ENCODE measurements at places on chromosomes 16 and 17. TPM values are rescaled to one million over a fixed set of nuclear protein-coding genes. Genes with fewer than 3 reads are reported as not detected.
A peak's percentile ranks its signal among the peaks of the same experiment; 100 is the strongest.

The NAGLU gene
- total RNA-seq: 36.5 TPM

The SALL1 gene
- total RNA-seq: 1.6 TPM

The AHSP gene
- not detected for total RNA-seq

The MYO15A gene
- total RNA-seq: 0.75 TPM

The KRTAP4-3 gene
- total RNA-seq: not detected

The PTGES3L gene
- 3.6 TPM for total RNA-seq

The CES5A gene
- not detected for total RNA-seq

The COPRS gene
- 23.6 TPM for total RNA-seq

- peak; percentile 59 for DNase-seq
Observed at GRCh38 chr17:58335779-58336455, 7.3 kb upstream of the TSPOAP1 start.

DNA sequence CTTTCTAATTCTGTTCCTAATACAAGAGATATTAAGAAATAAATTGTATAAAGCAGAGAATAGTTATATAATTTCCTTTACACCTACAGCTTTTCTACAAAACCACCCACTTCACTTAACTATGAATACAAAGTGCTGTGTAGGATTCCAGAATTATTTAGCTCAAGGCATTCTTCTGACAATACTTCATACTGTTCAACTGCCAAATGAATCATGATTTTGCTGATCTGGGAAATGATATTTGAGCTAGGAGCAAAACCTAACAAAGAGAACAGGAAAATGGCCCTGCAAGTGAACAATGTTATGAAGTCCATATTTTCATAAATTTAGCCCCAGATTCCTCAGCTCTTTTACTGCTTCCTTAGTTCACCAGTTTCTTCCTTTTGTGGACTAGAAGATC lies 12.9 kb downstream of the BBS2 start:
- DNase-seq: no peak

DNA sequence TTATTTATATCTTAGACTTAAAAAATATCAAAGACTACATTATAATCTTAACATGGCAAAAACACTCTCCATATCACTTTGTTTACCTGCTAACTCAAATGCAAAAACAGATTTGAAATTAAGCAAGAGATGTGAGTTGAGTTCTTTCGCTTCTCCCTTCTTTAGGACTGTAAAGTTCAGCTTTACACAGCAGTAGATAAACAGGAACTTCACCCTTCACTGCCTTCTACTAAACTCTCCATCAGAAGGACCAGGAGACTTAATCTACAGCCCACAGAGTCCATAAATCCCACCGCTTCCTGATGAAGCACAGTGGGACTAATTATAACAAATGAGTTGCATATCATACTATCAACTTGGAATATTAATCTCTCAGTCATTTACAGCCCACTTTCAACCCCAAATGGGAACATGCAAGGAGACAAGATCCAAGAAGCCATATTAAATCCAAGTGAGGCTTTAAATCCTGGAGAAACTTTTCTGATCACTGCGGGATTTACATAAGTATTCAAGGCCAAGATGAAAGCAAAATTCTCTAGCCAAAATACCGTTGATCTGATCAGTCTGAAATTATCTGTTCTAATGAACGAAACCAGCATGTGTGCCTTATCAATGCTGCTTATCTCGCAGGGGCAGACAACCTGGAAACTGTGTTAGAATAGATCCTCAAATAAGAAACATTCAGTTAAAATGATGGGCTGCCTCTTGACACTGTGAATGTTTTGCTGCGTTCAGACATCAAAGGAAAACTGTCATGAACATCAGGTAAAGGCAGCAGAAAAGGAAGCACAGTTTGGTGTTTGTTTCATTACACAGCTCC lies 1.6 kb downstream of the AMFR start:
- DNase-seq: no peak

- no peak for DNase-seq
Observed at GRCh38 chr17:16477255-16477654, 14.7 kb downstream of the LRRC75A start.

GRCh38 chr17:75504347-75505151 lies 10.8 kb downstream of the CASKIN2 start:
- DNase-seq: peak; percentile 57

DNA sequence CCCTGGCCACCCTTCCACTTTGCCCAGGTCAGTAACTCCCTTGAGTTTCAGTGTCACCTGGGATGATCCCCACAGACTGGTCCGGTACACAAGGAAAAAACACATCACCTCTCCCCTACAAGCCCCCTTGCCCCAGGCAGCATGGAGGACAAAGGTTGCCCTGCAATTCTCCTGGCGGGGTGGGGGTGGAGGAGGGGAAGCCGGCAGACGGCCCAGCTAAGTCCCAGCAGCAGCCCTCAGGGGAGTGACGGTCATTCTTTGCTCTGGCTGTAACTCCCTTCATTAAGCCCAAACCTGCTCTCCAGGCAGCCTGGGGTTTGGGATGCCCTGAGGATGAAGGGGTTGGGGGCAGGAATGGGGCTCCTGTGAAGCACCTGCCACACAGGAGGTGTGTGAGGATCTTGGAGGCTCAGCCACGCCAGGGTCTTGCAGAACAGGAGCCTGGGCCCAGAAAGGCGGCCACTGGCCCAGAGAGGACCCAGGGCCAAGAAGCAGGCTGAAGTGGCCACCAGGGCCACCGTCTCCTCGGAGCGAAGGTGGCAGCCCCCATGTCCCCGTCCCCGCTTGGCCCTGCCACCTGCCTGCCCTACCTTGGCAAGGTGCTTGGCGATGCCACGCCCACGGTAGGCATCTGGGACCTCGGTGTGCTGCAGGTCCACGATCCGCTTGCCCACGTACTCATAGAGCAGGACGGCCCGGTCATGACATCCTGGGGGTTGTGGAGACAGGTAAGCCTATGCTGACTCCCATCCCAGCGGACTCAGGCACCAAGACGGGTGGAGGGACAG lies 9.5 kb downstream of the NATD1 start:
- no peak for DNase-seq

DNA sequence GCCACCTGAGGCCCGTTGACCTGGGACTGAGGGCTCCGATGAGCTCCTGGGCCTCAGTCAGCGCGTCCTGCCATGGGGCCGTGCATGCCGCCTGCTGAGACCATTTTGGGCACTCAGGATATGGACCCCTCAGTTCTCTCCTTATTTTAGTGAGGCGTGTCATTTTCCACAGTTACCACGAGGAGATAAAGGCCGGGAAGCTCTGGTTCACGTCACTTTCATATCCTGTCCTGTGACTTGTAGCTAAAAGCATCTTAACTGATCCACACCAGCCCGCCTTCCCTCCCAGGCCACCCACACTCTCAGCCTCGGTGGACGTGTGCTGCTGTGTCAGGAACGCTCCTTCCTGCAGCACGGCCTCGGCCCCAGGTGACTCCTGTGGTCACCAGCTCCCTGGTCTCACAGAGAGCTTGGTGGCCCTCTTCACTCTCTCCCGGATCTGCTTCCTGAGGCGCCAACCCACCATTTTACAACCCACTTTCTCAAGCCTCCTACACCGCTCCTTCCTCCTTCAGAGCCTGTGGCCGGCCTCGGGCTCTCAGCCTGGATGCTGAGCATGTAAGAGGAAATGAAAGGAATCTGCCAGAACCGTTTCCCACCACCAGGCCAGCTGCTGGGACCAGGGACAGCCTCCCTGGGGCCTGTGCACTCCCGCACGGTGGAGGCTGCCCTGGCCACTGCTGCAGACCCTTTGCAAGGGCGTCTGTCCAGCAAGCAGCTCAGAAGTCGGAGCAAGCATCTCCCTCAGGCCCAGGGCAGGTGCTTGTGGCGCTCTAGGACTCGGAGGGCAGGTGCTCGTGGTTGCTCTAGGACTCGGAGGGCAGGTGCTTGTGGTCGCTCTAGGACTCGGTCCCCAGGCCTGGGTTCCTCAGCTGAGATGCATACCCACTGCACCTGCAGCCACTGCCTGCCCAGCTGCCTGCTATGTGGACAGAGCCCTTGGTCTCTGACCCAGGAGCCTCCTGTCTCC lies 23.9 kb upstream of the FASN start:
- no peak for DNase-seq

DNA sequence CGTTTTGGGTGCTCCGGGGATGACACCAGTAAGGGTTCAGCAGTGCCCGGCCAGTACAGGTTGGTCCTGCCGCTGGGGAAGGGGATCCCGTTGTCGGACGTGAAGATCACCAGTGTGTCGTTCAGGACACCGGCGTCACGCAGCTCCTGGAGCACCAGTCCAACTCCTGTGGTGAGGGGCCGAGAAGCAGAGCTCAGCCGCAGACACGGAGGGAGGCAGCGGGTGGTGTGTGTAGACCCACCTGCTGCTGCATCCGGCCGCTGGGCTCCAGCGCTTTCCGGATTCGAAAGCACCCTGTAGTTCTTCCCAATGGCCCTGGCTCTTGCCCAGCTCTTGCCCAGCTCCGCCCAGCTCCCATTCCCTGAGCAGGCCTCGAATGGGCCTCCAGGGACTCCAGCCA lies 8.0 kb downstream of the SGSH start:
- DNase-seq: no peak

DNA sequence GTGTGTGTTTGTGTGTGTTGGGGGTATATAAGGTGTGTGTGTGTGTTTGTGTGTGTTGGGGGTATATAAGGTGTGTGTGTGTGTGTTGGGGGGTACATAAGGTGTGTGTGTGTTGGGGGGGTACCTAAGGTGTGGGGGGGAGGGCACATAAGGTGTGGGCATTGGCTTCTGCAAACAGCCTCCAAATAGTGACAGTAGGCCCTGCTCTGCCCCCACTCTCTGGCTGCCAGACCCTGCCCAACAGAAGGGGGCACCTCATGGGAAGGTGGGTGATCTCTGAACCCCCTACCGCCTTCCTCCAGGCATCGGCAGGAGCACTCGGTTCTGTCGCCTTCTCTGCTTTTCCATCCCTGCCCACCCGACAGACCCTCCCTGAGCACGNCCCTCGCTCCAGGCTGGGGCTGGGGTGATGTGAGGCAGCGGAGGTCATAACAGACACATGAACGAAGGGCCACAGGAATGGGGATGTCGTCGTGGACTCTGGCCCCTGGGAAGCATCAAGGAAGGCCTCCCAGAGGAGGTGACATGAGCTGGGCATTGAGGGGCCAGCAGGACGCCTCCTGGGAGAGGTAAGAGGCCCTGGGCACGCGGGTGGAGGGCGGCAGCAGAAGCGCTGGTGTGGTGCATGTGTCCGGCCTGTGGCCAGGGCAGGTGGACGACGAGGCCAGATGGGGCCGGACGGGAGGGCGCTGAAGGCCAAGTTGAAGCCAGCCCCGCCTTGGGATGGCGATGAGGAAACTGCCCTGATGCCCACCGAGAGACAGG lies 136.6 kb upstream of the RPH3AL start:
- no peak for DNase-seq

- no peak for DNase-seq
Observed at GRCh38 chr17:64443086-64443760, 5.7 kb upstream of the MILR1 start.

DNA sequence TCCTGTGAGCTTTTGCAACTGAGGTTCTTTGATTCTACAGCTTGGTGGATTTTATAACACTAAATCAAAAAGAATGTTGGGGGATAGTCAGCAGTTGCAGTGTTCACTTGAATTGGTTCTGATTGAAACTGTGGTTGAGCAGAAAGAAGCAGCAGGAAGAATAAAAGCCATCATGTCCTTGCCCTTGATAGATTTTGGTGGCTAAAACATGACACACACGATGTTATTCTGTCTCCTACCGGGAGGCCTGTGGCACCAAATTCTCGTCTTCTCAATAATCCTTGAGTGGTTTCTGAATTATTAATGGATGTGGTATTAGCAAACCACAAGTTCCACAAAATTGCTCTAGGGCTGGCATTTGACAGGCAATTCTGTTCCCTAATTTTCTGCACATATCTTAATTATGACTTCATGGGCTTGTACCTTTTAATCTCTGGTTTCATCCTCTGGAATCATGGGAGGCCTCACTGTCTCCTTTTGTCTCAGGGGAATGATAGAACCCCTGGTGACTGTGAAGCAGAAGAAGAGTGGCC lies 338.2 kb downstream of the SNX29 start:
- DNase-seq: no peak

DNA sequence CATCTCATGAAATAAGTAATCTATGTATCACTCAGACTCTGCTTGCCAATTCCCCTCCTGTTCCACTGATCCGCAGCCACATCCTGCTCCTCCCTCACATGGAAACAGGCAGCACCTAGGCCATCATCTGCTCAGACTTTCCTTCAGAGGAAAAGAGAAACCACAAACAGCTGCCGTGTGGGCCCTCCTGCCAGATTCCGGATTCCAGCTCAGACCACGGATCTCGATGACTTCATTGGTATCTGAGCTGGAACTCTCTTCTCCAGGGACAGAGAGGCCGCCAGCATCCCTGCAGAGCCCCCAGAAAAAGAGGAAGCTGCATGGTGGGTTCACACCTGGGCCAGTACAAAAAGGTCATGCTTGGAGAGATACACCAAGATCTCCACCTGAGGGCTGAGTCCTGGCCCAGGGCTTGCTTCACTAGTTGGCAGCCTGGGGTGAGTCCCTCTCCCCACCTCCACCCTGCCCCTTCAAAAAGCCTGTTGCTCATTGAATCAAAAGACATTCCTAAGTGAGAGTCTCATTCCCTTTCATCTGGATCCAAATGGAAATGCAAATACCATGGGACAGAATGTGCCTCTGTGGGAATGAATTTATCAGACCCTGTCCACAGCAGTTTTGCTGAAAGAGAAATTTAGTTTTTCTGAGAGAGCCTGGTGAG lies 47.2 kb downstream of the HOXB1 start:
- DNase-seq: no peak

DNA sequence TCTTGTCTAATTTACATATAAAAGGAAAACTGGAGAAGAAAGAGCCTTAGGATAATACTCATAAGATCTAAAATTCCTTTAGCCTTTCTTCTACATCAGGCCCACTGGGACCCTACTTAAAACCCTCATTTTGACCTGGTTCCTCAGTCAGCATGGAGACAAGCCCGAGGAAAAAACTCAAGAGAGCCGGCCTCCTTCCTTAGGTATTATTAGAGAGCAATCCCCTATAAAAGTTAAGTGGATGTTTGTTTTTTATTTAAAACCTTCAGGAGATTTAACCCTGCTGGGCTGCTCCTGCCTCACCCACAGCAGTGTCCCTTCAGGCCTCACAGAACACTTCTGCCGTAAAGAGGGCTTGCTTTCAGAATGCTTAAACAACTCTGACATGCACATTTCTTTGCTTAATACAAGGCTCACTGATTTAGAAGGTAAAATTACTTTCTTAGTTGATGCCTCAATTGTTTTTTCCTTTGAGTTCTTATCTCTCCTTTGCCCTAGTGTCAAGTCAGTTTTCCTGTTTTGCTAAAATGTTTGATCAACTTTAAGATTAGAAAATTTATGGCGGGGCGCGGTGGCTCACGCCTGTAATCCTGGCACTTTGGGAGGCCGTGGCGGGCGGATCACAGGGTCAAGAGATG lies 145.6 kb upstream of the TBX2 start:
- DNase-seq: peak; percentile 32

GRCh38 chr17:8518326-8518725 lies 82.6 kb downstream of the NDEL1 start:
- no peak for DNase-seq

DNA sequence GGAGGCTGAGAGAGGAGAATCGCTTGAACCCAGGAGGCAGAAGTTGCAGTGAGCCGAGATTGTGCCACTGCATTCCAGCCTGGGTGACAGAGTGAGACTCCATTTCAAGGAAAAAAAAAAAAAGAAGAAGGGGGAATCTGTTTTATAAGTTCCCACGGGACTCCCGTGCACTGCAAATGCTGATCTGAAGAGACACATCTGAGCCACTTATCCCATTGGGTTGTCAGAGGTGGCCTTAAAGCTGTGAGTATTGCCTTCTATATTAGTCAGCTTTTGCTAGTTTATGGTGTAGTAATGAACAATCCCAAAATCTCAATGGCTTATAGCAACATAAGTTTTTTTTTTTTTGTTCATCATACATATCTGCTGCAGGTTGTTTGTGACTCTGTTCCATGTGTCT lies 82.8 kb downstream of the MRM1 start:
- DNase-seq: no peak

Data from left colon (tissue), 2 donors.